ENCODE measurements at places on chromosomes 13 and 19.

- no peak for DNase-seq
Observed at GRCh38 chr13:91526543-91527033, 128.2 kb downstream of the GPC5 start.

- no peak for DNase-seq
Observed at GRCh38 chr13:47166336-47166735, 269.5 kb upstream of the HTR2A start.

DNA sequence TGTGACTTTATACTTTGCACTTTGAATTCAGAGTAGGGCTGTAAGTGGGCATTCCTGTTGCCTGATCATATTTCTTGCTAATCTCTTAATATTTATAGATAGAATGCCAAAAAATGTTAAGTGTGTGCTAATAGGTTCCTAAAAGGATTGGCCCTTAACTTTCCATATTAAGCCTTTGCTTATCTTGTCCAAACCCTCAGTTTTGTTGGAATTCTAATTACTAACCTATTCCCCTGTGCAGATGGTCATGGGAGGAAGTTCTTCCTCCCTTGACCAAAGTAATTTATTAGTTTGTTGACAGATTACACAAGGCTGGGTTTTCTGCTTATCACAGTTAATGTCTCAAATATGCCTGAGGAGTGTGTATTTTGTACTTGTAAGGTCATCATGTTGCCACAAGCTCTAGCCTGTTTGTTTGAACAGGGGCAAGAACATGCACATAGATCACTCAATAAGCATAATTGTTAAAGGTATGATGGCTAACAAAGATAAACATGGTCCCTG, 541.1 kb upstream of the SPRY2 start:
- no peak for DNase-seq

- DNase-seq: no peak
Observed at GRCh38 chr19:40959338-40959737, 31.7 kb upstream of the CYP2B6 start.

DNA sequence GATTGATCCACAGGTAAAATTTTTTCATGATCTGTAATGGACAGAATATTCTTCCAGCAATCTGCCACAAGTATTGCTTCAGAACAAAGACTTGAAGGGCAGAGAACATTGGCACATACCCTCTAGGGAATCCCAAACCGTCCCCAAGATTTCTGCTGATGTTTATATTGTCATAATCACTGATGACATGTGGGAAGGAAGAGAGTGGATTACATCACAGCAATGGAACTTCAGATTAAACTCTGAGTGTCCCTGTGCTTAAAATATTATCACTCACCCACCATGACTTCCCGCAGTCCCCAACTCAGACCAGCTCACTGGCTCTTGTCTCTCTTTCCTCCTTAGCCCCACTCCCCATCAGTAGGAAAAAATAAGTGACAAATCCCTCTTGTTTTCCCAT, 8.5 kb upstream of the TPT1 start:
- no peak for DNase-seq
